Mesothelial cell of epicardium (in vitro differentiated cells): ENCODE measurements at places on chromosomes 6 and 20.

DNA sequence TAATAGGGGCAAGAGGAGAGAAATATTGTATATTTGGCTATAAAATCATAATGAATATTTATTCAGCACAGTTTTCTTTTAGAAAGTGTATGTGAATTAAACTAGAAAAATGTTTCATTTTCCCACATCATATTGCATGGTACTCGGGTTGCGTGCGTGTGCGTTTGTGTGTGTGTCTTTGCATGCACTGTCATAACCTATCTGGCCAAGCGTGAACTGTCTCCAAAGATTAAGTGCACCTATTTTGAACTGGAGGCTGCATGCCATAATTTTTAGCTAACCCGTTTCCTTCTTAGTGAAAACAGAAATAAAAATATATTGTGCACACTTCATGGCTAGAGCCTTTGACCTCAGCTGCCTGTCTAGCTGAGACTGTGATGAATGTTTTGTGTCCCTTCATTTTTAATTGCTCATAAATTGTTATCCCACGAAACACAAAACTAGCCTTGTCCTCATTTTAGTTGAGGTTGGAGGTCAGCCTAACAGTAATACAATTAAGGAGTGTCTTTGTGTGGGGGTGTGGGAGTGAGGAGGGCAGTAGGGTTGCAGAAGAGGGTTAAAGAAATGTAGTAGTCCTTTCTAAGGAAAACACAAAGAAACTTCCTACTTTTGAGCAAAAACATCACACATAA is 336.1 kb upstream of the POU3F2 start:
- DNase-seq = no peak

DNA sequence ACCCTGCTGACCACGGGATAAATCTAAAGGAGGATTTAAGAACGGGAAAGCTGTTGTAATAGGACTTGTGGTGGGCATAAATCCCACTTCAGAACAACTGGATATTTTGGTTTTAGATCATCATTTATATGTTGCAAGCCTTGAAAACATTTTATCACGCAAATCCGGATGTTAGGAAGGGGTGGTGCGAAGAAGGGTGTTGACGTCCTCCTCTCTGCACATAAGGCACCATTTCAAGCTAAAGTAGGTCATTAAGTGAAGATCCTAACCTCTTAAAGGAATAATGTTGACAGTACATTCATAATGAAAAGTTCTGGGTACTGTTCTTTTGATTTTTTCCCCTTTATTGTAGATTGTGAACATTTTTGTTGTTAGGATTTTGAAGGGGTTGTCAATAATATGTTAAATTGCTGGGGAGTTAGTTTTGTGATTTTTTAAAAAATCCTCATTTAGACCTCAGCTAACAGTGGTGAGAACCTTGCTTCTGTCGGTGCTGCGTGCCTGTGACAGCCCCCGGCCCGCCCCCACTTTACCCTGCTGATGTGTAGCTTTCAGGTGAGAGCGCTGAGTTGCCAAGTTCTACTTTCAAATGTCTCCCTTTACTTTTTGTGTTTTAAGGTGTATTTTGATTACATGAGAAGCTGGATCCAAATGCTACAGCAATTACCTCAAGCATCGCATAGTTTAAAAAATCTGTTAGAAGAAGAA is 88.8 kb downstream of the MAP3K4 start:
- DNase-seq = no peak

GRCh38 chr6:161532536-161532935 is 258.7 kb upstream of the AGPAT4 start:
- DNase-seq = no peak

GRCh38 chr6:2327591-2327990 is 82.2 kb upstream of the GMDS start:
- DNase-seq = no peak

DNA sequence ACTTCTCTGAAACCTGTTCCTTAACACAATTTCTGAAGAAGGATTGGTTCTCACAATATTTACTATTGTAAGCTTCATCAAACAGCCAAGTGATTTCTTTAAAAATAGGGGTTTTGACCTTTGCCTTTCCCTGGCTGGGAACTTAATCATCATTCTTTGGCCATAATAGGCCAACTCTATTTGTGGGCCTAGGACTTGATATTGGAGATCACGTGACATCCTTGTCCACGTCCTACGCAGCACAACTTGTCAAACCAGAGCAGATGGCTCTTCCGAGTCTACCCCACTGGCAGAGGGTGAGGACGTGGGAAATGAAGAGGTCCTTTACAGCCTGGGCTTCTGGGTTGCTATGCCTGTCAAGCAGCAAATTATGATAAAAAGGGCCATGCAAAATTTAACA is 1030.6 kb downstream of the KIF16B start:
- DNase-seq = no peak

GRCh38 chr20:19811231-19811630 is 53.2 kb downstream of the RIN2 start:
- DNase-seq = no peak

- DNase-seq = no peak
Measured at GRCh38 chr6:148426317-148426977, 83.8 kb downstream of the SASH1 start.

- DNase-seq = no peak
Measured at GRCh38 chr6:117169064-117169665, 96.2 kb upstream of the VGLL2 start.

- DNase-seq = peak; percentile 45
Measured at GRCh38 chr6:157597461-157598312, 216.7 kb downstream of the ZDHHC14 start.

DNA sequence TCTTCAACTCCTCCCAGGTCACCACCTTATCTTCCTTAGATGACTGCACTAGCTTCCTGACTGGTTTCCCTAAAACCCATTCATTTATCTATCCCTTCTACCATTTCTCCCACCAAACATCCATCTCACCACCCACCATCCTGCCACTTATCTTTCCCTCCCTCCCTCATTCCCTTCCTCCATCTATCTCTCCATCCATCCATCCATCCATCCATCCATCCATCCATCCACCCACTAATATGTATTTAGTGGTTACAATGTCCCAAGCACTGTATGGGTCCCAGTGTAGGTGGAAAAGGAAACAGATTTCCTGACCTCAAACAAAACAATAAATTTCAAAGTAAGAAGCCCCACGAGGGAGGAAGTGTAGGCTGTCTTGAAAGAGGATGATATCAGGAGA is 59.3 kb upstream of the APCDD1L start:
- DNase-seq = no peak

GRCh38 chr6:134813146-134813545 is 136.8 kb downstream of the ALDH8A1 start:
- DNase-seq = no peak

- DNase-seq = no peak
Measured at GRCh38 chr6:341914-342831, 49.4 kb upstream of the IRF4 start.
